ENCODE measurements at places on chromosomes 11 and 22.

GRCh38 chr11:9736365-9736764 lies 72.5 kb downstream of the SWAP70 start:
- no peak for DNase-seq

DNA sequence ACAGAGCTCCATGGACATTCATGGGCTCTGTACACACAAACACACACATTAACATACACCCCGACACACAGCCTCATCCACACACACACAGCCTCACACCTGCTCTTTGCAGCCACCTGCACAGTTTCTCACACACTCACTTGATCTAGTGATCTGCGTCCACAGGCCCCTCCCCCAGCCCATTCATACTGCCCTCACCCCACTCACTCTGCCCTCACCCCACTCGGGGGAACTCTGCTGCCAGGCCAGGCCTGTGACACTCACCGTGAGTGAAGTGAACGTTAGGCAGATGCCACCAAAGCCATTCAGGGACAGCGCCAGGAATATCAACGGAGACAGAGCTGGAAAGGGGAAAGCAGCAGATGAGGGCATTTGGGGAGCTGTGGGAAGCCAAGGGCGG lies 15.0 kb downstream of the SLC43A1 start:
- DNase-seq: no peak

DNA sequence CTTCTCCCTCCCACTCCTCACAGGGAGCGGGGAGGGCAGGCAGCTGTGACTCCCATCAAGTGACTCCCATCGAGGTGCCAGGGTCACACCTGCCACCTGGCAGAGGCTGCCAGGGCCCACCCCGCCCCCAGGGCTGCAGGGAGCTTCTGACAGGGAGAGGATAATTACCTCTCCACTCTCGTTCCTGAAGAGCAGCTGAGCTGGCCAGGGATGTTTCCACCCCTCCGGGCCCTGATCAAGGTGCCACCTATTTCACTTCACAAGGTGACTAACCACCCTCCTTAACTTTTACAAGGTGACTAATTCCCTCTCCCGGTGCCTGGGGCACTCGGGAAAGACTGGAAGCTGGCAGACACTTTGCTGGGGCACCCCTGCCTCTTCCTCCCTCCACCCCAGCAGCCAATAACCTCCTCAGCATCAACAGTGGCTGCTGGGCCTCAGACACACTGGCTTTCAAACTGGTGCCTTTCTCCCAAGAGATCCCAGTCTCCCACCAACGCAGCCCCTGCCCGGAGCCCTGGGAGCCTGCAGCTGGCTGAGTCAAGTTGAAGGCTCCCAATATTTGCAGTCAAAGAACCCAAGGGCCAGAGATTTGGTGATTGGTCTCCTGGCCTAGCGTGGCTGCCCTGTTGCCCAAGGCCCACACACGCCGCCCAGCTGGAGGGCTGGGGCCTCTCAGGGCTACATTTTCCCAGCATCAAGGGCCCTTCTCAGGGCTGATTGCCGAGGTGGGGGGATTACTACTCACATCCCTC lies 22.0 kb upstream of the MYRF start:
- no peak for DNase-seq

GRCh38 chr22:44901301-44901700 lies 108.5 kb downstream of the PHF21B start:
- DNase-seq: no peak

GRCh38 chr11:71420455-71421241 lies 27.5 kb downstream of the DHCR7 start:
- DNase-seq: peak; percentile 53

DNA sequence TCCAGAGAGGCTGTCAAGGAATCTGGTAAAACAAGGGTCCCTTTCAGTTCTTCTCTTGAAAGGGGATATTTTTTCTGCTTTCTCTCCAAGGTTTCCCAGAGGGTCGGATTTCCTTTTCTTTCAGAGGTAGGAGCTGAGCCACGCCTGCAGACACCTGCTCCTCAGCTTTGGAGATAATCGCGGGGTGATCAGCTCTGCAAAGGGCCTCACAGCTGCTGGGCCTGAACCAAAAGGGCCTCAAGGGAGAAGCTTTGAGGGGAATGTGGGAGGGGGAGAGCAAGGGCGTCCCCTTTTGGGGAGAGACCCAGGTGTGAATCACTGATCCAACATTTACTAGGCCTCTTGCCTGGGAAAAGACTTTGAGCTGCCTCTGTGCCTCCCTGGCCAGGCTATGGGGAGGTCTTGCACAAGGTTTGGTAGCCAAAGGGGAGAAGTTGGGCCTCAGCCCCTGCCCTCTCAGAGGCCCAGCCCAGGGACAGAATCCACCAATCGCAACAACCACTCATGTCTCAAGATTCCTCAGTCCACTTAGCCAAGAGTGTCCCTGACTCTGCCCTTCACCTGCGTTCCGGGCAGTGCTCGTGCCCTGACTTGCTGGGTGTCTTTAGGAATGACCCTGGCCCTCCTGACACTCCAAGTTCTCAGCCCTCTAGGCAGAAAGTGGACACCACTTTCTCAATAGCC lies 14.0 kb upstream of the TP53I11 start:
- no peak for DNase-seq

GRCh38 chr11:130177782-130178181 lies 18.2 kb downstream of the ST14 start:
- no peak for DNase-seq

- DNase-seq: no peak
Observed at GRCh38 chr11:83601914-83602527, 315.9 kb upstream of the CCDC90B start.

DNA sequence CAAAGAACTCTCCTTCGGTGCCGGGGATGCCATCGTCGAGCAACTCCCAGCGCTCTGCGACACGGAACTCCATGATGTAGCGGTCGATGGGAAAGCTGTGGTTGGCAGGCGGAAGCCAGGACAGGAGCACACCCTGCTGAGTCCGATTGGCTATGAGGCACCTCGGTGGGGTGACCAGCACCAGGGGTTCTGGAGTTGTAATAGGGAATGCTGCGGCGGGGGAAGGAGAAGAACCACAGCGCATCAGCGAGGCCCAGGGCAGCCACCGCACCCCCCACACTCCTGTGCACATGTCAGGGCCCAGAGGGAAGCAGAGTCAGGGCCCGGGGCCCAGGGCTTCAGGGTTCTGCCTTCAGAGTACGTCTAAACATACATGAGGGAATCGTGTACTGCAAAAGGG lies 31.0 kb downstream of the IGSF9B start:
- DNase-seq: no peak

GRCh38 chr11:68992743-68993255 lies 12.0 kb upstream of the MRGPRD start:
- no peak for DNase-seq

GRCh38 chr11:76834151-76834550 lies 26.6 kb upstream of the ACER3 start:
- no peak for DNase-seq

GRCh38 chr11:35736952-35737351 lies 74.4 kb downstream of the TRIM44 start:
- no peak for DNase-seq

GRCh38 chr11:20011307-20011951 lies 148.8 kb downstream of the DBX1 start:
- no peak for DNase-seq

- no peak for DNase-seq
Observed at GRCh38 chr11:65857500-65857852, 504 bp downstream of the CFL1 start.

DNA sequence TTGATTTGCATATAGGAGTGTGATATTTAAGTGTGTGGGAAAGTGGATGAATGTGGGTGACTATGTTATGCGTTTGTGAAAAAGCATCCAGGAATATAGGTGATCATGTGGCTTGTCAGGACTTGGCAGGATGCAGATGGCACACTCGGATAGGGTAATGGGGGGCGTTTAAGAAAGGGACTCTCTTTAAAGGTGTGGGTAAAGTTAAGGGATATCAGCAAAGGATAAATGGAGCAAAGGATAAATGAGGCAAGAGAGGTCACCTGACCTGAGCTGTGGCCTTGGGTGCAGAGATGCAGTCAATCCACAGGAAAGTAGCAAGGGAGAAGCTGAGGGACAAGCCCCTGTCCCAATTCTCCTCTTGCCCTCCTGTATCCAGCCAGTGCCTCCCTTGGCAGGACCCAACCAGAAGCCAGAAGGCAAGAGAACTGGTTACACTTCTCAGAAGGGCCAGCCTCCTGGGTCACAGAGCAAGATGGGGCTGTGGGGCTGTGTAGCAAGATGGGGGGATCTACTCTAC lies 47.5 kb upstream of the GRAMD1B start:
- no peak for DNase-seq

- no peak for DNase-seq
Observed at GRCh38 chr11:114953039-114953438, 274.7 kb downstream of the NXPE2 start.

GRCh38 chr22:24144778-24145085 lies 36.6 kb upstream of the SUSD2 start:
- no peak for DNase-seq

- no peak for DNase-seq
Observed at GRCh38 chr22:46736705-46737104, 1.3 kb downstream of the CERK start.

- DNase-seq: no peak
Observed at GRCh38 chr11:80284946-80285785, 844.3 kb upstream of the TENM4 start.

- DNase-seq: no peak
Observed at GRCh38 chr11:120869097-120869496, 154.8 kb upstream of the TBCEL start.

GRCh38 chr11:70225681-70226177 lies 22.6 kb downstream of the FADD start:
- peak; percentile 13 for DNase-seq

GRCh38 chr11:130553306-130553705 lies 104.9 kb downstream of the ADAMTS15 start:
- no peak for DNase-seq

DNA sequence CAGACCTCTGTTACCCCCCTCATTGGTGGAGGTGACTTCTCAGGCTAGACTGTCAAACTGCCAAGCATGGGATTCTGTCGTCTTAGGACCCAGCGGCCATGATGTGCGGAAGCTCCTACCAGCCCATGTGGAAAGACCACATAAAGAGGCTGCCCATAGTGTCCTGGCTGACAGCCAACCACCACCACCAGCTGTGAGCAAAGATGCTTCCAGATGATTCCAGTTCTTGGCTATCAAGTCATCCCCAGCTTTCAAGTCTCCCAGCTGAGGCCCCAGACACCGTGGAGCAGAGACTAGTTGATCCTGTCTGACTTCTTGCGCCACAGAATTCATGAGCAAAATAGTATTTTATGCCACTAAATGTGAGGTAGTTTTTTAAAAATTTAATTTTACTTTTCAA lies 32.9 kb downstream of the SCUBE1 start:
- no peak for DNase-seq

DNA sequence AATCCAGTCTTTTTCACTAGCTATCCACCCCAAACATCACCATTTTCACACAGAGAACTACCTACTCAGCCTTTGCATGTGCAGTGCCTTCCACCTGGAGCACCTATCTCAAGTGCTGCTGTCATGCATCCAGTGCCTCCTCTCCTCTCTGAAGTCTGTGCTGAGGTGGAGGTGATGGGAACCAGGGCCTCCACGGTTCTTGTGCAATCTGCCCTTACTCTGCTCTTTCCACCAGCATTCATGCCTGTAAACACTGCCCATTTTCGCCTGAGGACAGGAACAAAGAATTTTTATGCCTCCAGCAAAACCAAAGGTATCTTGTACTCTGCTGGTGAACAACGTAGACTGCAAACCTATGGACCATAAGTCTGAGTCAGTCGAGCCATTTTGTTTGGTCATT lies 27.0 kb downstream of the PITPNB start:
- no peak for DNase-seq

GRCh38 chr11:94557992-94558391 lies 9.2 kb upstream of the PIWIL4 start:
- DNase-seq: no peak

GRCh38 chr11:8605971-8606563 lies 12.0 kb upstream of the STK33 start:
- no peak for DNase-seq

DNA sequence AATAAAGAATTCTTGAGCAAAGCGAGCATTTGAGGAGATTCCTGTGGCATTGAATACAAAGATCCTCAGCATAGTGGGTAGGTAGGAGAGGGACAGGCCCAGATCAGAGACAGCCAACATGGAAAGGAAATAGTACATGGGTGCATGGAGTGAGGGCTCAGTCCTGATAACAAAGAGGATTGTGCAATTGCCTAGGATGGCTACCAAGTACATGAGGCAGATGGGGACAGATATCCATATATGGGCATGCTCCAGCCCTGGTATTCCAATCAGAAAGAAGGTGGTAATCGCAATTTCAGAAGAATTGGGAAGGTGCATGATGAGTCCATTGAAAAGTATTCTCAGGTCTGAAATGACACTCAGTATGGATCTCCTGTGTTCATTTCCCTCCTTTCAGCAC lies 8.6 kb downstream of the OR51T1 start:
- no peak for DNase-seq

DNA sequence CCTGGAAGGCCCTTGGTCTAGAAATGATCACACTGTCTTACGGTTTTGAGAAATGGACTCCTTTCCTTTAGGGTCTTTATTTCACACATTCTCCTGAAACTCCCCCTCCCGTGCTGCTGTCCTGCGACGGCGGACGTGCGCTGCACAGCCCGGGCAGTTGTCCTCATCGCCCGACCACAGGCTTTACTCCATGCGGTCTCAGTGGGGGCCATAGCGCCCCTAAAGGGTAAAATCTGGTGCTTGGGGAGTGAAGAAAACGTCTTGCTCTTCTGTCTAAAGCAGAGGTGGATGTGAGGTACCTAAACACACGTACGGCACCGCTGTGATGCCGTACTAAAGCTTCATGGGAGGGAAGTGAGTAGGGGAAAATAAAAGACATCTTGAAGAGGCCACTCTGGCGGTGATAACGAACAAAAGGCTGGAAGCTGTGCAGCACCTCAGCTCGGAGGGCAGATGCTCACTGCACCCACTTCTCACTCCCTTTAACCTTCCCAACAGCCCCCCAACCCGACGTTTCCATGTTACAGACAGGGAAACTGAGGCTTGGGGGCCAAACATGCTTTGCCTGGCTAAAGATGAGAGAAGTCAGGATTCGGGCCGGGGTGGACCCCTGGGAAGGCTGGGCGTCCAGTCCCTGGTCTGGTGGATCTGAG lies 22.6 kb downstream of the MPPED1 start:
- no peak for DNase-seq

GRCh38 chr11:121596195-121597155 lies 143.7 kb upstream of the SORL1-AS1 start:
- no peak for DNase-seq

- no peak for DNase-seq
Observed at GRCh38 chr11:27928809-27929208, 179.1 kb downstream of the KIF18A start.

- no peak for DNase-seq
Observed at GRCh38 chr11:99069856-99070444, 49.2 kb downstream of the CNTN5 start.

DNA sequence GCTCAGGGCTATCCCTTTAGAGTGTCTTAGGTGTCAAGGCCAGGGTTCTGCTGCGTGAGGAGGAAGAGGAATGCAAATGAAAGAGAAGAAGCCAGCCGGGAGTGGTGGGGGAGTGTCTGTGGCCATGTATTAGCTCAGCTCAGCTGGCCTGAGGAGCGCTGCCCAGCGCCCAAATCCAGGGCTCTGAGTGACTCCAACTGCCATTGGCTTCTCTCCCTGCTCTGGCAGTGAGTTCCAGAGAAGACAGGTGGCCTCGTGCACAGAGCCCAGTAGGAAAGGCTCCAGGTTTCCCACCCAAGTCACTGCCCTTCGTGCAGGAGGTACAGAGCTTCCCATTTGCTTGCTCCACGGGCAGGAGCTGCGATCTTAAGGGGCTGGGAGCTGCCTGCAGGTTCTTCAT lies 302.0 kb downstream of the KIRREL3 start:
- DNase-seq: no peak
